ENCODE measurements at places on chromosomes 6 and 20.

DNA sequence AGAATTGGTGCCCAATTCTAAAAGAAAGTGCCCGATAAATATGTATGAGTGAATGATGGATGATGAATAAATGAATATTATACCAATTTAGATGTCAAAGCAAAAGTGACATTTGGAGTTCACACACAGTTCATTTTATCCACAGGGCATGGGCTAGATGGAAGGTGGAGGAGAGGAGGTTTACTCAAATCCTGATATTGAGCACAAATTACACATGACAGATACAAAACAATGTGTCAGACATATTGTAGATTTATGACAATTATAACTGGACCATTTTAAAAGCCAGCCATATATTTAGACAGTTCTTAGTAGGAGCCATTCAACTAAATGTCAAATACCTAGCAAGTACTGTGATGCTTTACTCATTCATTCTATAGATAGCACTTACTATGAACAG, 23.4 kb upstream of the PHACTR1 start:
- no peak for DNase-seq

- no peak for DNase-seq
Observed at GRCh38 chr20:51946586-51946985, 144.3 kb upstream of the SALL4 start.

- DNase-seq: no peak
Observed at GRCh38 chr6:31579546-31580437, 2.4 kb downstream of the LTB start.

DNA sequence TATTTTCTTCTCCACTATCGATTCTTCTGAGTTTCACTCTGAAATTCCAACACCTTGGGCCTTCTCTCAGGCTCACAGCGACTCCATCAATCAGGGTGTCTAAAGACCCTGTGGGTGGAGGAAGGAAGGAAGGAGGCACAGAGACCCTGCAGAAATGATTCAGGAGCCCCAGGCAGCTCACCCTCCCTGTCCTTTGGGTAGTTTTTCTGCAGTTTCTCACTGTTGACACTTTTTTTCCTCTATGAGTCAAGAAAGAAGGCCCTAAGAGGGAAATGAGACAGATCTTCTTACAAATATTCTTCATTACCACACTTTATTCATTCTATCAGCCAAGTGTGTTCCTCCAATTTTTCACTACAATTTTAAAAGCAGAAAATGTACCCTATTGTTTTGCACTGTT, 34.2 kb upstream of the TBXT start:
- DNase-seq: no peak

DNA sequence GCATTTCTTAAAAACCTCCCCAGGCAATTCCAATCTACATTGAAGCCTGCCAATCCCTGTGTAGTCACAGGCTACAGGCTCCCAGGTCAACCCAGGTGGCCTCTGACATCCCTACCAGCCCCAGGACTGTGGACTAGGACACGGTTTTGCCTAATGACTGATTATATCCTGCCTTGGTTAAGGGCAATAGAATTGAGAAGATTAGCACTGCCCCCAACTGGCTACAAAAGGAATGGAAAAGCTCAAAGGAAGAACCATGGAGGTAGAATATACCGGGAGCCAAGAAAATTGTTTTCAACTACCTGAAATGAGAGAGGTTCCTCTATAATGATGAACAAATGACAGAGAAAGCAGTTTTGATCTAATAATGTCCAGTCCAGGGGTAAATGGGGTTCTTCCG, 421.1 kb upstream of the AGPAT4 start:
- DNase-seq: no peak

DNA sequence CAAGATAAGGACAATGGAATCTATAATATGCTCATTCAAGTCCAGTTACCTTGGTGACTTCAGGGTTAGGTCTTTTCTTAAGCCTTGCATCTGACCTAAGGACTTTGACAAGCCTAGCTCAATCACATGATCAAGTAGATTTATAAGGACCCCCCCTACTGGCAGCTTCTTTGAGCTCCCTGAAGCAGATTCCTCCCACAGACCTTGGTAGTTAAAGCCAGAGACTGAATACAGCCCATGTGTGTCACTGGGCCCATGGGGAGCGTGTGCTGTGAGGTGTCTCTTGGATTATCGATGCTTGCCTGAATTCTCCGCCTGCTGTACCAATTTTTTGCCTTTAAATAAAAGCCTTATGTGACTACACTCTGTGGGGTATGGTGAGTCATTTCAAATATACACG, 372.7 kb upstream of the RGS17 start:
- no peak for DNase-seq

GRCh38 chr6:156121973-156122372, 655.2 kb upstream of the ARID1B start:
- DNase-seq: no peak

DNA sequence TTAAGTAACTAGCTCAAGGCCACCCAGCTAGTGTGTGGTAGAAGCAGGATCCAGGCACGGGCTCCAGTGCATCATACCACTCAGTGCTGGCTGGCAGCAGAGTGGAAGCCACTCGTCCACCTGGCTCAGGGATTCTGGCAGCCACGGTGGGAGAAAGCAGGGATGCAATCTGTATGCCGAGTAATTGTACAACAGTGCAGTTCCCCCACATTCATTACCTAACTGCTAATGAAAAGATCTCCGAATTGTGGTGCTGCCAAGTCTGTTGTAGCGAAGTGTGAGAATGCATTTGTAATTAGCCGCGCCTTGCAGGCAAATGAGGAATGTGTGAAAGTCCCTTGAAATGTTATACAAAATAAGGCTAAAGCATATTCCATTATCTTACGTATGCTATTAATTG, 29.0 kb downstream of the KCNG1 start:
- DNase-seq: no peak

DNA sequence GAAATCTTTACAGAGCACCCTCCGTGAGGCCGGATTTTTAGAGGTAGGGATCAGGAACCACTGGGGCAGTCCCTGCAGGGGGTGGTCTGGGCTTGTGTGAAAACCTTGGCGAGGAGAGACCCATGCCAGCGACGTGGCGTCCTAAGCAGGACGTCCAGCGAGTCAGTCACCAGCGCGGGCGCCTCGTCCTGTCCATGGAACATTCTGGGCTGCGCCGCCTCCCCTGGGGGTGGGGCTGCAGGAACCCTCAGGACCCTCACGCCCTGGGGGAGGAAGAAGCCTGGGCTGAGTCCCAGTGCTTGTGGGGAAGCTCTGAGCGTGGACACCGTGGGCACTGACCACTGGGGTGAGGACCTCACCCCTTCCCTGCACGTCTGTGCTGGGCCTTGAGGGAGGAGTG, 25.7 kb upstream of the DACT2 start:
- no peak for DNase-seq

- no peak for DNase-seq
Observed at GRCh38 chr20:878511-879307, 37.4 kb downstream of the ANGPT4 start.

GRCh38 chr20:34585019-34585418, 26.5 kb downstream of the MAP1LC3A start:
- DNase-seq: no peak

- no peak for DNase-seq
Observed at GRCh38 chr20:10826111-10826510, 152.3 kb upstream of the JAG1 start.

GRCh38 chr6:20722455-20722854, 188.2 kb downstream of the CDKAL1 start:
- DNase-seq: no peak

DNA sequence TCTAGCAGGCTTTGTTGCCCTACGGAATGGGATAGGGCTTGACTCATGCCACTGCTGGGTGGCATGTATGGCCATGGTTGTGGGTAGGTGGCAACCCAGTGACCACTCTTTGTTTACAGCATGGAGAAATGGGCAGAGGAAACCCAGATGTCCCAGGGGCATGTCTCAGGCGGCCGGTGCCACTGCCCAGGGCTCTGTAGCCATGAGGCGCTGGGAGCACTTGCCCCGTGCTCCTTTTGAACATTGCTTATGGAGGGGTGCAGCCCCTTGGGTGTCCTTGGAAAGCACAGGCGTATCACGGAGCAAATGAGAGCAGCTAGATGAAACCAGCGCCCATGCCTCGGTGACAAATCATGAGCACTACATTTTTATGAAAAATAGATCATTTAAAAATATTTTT, 212.5 kb upstream of the ECI2 start:
- DNase-seq: no peak
